Right ventricle myocardium superior (tissue), 1 donor: ENCODE measurements at places on chromosomes 7 and 10.

GRCh38 chr10:97463363-97464132 is 17.6 kb downstream of the ZDHHC16 start:
- DNase-seq: no peak

DNA sequence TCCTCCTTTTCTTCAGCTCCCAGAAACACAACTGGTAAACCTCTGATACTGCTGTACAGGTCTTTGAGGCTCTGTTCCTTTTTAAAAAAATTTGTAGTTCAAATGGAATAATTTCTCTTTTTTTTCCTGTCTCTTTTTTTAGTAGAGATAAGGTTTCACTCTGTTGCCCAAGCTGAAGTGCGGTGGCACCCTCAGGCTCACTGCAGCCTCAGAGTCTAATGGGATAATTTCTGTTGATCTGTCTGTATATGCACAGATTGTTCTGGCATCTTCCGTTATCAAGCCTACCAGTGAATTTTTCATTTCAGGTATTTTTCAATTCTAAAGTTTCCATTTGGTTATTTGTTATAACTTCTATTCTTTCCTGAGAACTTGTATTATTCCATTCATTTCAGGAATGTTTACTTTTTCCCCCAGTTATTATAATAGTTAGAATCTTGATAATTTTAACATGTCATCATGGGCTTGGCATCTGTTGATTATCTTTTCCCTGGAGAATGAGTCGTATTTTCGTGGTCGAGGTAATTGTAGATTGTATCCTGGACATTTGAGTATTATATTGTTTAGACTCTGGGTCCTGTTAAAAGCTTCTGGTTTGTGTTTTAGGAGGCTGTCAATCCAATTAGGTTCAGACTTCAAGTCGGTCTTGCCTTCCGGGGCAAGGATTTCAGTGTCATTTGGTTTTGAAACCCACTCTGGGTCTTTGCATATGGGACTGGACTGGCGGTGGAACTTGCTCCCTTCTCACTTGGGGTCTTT is 24.5 kb downstream of the CRCP start:
- DNase-seq: no peak

GRCh38 chr7:42548816-42549611 is 312.0 kb upstream of the GLI3 start:
- DNase-seq: no peak

- no peak for DNase-seq
Measured at GRCh38 chr10:12839941-12840611, 161.4 kb downstream of the CCDC3 start.

GRCh38 chr7:22559829-22560489 is 60.0 kb upstream of the STEAP1B start:
- peak; percentile 71 for DNase-seq

- no peak for DNase-seq
Measured at GRCh38 chr10:17106991-17107390, 22.6 kb downstream of the CUBN start.

- DNase-seq: no peak
Measured at GRCh38 chr7:26612742-26613141, 251.6 kb downstream of the SKAP2 start.

DNA sequence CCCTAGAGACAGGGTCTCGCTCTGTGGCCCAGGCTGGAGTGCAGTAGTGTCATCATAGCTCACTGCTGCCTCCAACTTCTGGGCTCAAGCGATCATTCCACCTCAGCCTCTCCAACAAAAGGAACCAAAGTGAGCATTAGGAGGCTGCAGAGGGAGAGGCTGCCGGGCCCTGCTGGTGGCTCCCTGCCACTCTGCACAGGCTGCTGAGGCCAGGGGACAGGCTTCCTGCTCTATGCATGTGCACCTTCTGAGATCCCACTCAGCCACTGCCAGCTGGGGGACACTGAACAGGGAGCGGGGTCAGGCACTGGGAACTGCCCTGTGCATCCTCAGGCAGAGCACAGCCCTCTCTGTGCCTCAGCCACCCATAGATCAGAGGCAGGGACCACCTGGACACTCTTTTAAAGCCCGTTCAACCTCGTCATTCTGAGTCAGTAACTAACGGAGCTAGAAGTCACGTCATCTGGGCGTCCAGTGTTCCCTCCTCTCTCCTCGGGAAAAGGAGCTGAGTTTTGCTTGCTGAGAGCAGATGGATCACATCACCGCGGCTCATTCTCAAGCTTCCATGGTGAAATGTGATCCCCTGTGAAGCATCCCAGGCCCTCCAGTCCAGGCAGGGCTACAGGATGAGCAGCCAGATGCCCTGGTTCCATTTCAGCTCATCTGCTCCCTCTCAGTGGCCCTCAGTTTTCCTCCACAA is 109.6 kb downstream of the MYL10 start:
- peak; percentile 26 for DNase-seq

- no peak for DNase-seq
Measured at GRCh38 chr10:113550365-113550764, 2.5 kb upstream of the HABP2 start.
